Stimulated activated naive CD8-positive, alpha-beta T cell treated with anti-CD3 and anti-CD28 coated beads, Interleukin-15, Interleukin-2, amounts not matched to agents 100 U/mL and 50 U/mL, for 24 hours (primary cell): ENCODE measurements at places on chromosomes 5 and 9.
A peak's percentile ranks its signal among the peaks of the same experiment; 100 is the strongest.

DNA sequence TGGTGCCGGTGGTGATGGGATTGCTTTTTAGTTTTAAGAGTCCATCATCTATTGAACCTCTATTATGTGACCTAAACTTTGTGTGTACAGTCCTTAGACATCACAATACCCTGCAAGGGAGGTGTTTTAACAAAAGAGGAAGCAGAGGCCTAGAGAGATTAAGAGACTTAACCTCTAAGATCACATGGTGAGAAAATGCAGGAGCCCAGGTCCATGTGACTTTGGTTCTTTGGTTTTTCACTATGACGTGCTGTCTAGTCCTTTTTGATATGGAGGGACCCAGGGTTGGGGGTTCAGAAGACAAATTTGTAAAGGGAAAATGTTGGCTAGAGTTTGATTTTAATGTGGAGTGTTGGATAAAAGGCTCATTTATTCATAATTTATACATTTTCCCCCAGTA is 34.1 kb upstream of the TRMT10B start:
- no peak for DNase-seq

GRCh38 chr9:93254061-93254481 is 70.1 kb downstream of the WNK2 start:
- no peak for DNase-seq

- peak; percentile 12 for DNase-seq
Observed at GRCh38 chr5:103111468-103111867, 8.5 kb downstream of the GIN1 start.

DNA sequence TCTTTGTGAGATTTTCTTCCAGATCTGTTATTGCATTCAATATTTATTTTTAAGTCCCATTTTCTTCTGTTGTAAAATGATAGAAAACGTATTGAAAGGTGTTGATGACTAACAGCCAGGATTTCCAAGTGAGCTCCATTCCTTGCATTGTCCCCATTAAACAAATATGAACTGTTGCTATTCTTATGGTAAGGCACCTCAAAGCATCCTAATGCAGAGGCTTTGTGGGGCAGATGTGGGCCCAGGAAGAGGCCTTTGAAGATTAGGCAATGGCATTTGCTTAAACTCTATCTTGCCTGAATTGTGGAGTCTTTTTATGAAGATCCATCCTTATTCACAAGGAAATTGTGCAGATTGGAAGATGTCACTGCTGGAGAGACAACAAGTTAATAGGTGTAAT is 38.9 kb downstream of the NTRK2 start:
- no peak for DNase-seq

DNA sequence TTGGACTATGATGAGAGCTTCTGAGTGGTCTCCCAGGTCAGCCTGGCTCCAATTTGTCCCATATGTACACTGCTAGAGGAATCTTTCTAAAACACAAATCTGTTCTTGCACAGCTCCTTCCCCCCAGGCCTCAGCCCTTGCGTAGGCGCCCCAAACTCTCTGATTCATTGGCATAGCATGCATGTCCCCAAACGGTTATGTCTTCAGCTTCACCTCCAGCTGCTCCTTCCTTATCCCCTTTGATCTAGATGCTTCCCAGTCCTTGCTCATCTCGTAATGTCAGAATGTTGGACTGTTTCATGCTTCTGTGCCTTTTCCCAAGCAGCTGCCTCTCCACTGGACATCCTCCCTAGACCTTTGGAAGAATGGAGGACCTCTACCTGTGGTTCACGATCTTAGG is 60.1 kb upstream of the BASP1 start:
- DNase-seq: no peak

DNA sequence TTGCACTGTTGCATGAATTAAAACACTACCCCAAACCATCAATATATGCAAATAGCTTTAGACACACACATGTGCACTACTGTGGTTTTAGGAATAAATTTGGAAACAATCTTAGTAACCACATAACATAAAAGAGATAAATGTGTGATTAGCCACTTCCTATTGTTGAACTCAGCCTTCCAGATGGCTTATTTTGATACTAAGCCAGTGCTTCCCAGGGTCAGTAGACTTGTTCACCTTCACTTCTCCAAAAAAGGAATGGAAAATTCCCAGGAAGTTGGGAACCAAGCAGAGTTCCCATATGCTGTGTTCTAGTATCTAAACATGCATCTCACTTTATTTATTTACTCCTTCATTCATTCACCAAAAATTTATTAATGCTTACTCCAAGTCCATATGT is 47.8 kb downstream of the SVEP1 start:
- no peak for DNase-seq
